ENCODE measurements at places on chromosomes 3 and 15.

DNA sequence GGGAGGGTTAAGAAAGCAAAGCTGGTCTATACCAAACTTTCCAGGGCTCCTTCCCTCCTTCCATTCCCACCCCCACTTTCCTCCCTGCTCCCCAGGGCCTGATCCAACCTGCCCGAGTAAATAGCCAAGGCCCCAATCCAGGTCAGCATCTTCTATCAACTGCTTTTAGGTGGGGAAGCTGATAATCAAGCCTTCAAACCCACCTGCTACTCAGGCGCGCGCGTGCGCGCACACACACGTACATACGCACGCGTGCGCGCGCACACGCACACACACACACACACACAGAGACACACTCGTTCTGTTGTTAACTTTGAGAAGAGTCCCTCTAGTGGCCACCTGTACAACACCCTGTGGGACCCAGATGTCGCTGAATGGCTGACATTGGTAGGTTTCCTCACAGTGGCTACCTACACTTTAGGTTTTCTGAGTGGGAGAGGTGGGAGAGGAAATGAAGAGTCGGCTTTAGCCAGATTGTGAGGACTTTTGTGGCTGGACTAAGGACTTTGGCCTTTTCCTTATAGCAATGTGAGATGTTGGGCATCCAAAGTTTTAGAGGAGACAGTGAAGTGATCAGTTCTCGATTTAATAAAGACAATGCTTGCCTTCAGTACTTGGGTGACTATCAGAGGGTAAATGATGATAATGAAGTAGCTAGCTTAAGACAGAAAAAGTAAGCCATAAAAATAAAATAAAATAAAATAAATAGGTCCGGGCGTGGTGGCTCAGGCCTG is 179.9 kb upstream of the C2CD4B start:
- DNase-seq: no peak

DNA sequence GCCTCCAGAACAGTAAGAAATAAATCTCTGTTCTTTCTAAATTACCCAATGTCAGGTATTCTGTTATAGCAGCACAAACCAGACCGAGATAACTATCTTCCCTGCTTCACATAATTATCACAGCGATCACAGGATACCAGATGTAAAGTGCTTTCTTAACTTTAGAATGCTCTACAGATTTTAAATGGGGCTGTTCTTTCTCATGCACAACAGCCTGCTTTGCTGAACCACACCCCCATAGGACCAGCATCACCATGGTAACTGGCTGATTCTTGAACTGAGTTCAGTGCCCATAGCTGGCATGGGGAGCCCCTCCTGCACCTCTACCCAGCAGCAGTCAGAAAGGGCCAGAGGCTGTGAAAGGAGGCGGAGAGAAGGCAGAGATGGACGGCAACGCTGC is 7.8 kb downstream of the CD80 start:
- DNase-seq: no peak

- no peak for DNase-seq
These were observed 85.6 kb downstream of the SEC22A start for GRCh38 chr3:123287051-123287961.

DNA sequence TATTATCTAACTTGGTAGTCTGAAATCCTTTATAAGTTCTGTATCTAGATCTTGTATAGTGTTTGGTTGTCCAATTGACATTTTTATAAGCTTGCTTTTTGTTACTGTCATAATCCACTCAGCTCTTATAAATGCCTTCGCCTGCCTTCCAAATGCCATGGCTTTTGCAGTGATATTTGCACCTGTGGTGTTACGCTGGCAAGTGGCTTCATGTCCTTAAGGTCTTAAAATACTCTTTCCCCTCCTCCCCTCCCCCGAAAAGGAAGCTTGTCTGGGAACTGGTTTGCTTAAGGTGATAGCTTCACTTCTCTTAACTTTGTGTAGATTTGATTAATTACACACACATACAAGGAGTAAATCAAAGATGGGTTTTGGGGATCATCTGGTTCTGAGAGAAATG is 62.0 kb downstream of the ABHD2 start:
- DNase-seq: no peak

DNA sequence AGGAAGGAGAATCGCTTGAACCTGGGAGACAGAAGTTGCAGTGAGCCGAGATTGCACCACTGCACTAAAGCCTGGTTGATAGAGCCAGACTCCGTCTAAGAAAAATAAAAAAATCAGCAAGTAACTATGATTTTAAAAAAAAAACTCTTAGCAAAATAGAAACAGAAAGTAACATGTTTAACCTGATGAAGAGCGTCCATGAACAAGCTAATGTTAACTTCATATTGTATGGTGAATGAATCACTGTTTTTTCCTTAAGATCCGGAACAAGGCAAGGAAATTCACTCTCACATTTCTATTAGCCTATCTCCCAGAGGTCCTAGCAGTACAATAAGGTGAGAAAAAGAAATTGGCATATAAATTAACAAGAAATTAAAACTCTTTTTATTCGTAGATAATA is 69.0 kb downstream of the RFX7 start:
- DNase-seq: no peak

DNA sequence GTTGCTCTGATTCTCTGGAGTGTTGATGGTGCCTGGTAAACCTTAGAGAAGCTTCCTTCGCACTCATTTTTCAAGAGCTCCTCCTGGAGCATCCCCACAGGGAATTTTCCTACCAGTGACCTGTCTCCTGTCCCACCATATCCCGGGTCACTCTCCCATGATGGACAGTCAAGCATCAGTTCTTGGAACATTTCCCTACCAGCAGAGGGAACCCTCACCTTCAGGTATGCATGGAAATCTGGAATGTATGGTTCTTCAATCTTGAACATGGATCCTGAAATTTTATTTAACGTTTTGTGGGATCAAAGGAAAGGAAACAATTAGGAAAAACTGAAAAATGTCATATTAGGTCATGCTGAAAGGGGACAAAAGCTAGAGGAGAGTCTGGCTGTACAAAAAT is 153.8 kb downstream of the SPATA16 start:
- no peak for DNase-seq

GRCh38 chr3:86937306-86937791 is 53.6 kb downstream of the VGLL3 start:
- DNase-seq: no peak

DNA sequence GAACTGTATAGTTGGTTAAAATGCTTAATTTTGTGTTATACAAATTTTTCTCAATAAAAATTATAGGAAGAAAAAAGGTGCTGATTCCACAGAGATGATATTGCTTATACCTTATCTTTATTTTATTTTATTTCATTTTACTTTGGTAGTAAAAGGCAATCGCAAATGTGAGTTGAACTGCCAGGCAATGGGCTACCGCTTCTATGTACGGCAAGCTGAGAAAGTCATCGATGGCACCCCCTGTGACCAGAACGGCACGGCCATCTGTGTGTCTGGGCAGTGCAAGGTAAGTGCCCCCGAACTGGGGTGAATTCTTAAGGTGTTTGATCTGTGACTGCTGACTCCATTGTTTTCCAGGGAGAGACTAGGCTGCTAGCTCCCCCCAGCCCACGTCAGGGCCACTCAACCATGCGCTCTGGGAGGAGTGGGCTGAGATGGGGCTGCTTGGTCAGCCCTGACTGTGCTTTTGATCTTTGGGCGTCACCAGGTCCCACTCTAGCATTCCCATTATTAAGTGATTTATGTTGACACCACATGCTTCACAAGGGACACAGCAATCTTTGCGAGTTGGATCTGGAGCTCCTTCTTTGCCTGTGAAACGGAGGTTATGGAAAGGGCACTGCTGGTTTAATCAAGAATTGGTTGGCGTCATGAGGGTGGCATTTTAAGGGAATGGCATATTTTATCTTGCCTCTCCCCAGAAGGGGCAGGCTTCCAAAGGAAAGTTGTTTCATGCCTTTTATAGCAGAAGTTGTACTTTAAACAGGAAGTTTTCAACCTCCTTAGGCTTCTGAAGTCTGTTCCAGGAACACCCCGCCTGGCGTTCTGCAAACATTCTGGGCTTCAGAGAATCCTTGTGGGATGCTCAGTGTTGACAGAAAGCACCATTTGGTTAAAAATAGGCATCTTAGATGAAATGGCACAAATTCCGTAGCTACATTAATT is 296.5 kb downstream of the THSD4 start:
- no peak for DNase-seq

DNA sequence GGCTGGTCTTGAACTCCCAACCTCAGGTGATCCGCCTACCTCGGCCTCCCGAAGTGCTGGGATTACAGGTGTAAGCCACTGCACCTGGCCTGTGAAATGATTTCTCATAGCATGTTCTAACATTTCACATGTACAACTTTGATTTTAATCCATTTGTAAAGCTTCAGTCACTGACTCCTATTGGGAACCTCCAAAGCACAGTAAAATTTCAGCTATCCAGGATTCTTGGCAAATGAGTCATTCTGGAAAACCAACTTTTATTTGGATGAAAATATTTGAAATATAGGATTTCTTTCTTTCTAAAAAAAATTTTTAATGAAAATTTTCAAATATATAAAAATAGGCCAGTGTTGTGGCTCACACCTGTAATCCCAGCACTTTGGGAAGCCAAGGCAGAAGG is 2.7 kb upstream of the LMAN1L start:
- DNase-seq: no peak

DNA sequence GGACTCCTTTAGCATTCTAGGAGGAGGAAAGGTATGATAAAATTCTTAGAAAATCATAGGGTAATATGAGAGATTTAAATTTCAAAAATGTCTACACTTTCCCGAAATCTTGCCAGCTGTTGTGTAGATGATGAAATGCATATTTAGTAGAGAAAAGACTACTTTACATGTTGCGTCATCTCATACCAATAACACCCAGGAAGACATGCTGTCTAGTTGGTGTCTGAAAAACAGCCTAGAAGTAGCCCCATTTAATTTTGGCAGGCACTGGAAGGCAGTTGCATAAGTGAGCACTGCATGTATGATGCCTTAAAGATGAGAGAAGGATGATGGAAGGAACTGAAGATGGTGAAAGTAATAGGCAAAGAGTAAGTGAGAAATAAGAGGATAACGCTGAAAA is 310.5 kb upstream of the TPM1 start:
- DNase-seq: no peak

GRCh38 chr3:191151653-191152052 is 47.4 kb upstream of the OSTN start:
- no peak for DNase-seq

GRCh38 chr15:41392659-41393058 is 9.6 kb downstream of the NDUFAF1 start:
- no peak for DNase-seq

- no peak for DNase-seq
These were observed 11.2 kb downstream of the EXD1 start for GRCh38 chr15:41219381-41219780.

Data from DMS153 (cell line).